Cardiac septum (tissue), 1 donor: ENCODE measurements at places on chromosomes 11 and 22.

DNA sequence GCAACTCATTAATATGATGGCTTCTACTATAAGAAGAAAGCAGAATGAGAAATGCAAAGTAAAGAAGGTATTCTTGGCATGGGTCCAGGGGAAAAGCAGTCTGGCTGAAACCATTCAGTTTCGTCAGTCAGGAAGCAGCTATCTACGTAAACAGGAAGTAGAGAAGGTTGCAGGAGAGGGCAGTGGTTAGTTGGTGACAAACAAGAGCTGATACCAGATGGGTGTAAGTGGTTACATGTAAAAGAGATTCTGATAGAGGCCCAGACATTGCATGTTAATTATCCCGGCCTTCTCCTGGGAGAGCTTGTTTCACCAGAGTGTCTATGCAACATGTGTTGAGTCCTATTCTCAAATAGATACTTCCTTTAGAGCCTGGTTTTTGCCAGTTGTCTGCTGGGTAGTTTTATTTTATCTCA, 58.4 kb upstream of the PSMA1 start:
- DNase-seq, result no peak

GRCh38 chr11:86241956-86242535, 2.5 kb upstream of the EED start:
- no peak for DNase-seq

DNA sequence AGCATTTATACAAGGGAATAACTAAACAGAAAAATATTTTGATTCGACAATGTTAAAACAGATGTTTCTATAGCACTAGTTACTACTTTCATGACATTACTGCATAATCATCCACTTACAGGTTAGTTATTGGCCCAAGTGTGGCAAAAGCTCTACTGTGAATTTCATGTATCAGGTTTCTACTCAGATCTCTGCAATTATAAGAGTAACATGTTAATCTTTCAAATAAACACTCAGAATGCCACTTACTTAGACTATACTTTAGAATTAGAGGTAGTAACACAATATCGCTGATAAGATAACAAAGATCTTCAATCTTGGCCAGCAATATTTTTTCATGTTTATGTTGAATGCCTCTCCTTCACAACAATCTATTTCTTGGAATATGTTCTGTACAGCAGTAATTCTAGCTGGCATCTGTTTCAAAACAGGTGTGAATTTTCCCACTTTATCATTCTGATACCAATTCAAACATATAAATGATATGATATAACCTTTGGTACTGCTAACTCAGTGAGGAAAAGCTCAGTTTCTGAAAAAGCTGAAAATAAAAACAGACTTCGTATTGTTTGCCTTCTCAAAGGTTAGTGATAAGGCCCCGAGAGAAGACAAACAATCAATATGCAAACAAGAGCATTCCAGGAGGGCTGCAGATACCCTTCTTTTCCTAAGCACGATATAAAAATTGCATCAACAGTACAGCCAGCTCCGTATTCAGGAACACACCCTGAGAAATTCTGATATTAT, 11.0 kb upstream of the CCDC34 start:
- DNase-seq, result no peak

DNA sequence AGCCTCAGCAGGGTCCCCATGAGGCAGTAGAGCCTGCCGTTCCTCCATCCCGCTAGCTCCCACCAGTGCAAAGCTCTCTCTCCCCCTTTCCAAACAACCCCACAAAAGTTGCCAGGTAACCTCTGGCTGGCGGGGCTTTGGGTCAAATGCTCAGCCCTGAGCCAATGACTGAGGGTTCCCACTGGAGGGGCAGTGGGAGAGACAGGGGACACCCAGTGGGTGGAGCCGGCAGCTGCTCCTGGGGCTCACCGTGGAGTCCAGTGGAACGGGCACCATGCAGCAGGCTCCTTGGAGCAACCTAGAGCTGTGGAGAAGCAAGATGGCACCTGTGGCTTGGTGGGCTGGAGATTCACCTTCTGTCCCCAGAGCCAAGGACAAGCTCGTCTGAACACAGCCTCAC, 25.0 kb upstream of the PPARA start:
- no peak for DNase-seq

DNA sequence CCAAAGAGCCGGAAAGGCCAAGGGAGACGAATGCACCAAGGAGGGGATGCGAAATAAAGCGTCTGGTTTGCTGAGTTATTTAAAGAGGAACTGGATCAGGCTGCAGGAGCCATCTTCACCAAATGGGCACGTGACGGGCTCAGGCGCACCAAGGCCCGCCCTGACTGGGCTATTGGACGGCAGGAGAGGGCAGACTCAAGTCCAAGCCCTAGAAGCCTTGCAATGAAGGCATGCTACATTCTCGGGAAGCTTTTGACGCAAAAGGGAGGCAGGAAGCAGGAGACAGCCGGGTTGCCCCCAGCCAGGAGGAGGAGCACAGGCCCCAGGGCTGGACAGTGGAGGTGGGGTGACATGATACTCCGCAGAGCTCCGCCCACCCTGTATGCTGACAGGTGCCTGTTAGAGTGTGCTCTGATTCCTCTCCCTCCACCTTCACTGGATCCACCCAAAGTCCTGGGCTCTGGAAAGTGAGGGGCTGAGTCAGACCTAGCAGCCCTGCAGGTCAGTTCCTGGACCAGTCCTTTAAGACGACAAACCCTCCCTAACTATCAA, 41.5 kb upstream of the BID start:
- no peak for DNase-seq

DNA sequence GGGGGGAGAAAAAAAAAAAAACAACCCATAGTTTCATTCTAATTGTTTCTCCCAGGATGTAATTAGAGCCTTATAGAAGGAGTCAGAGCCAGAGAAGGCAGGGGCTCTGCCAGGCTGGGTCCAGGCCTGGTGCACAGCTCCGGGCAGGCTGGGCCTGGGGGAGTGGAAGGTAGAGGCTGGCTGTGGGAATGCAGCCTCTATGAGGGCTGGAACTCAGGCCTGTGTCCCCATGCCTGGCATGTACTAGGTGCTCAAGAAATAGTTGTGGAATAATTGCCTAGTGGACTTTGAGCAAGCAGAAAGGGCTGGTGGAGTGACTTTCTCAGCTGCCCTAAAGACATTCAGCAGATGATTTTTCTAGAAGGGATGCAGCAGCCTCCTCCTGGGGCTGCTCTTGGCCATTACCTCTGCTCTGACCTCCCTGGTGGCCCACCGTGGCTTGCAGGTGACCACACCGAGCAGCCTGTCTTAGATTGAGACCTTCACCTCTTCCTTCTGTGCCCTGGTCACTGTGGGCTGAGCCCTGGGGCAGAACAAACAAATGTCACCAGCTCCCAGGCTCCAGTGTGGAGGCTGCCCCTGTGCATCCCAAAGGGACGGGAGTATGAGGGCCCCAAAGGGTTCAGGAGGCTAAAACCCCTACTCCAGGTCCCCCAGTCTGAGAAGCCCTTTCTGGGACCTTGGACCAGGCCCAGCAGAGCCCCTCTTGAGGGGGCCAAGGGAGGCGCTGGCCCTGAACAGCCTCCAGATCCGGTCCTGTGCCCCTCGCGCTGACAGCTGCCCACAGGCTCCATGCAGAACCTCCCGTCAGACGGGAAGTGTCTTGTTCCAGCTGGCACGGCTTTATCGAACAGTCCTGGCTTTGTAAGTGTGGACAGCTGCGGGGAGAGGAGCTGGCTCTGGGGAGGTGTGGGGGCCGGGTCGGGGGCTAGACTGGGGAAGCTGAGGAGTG, 18.8 kb downstream of the MYEOV start:
- DNase-seq, result peak; percentile 81

DNA sequence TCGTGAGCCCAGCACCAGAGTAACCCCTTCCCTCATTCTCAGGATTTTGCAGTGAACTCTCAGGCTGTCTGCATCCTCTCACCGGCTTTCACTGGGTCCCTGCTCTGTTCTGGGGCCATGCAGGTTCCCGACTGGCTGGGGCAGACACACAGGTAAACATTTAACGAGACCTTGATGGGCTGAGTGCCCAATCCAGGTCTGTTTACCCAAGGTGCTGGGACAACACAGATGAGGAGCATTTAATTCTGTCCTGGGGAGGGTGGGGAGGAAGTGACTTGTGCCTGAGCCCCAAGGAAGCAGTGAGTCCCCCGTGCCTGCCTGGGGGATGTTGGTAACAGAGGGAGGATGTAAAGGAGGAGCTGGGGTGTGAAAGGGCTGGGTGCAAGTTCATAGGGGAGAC, 4.4 kb downstream of the BIK start:
- DNase-seq, result no peak

GRCh38 chr11:65976216-65977176, 15.0 kb downstream of the SART1 start:
- DNase-seq, result no peak

- DNase-seq, result peak; percentile 57
These were observed 2.7 kb upstream of the PPP6R3 start for GRCh38 chr11:68457898-68458249.

GRCh38 chr11:102267609-102268008, 49.7 kb upstream of the BIRC3 start:
- DNase-seq, result no peak

- no peak for DNase-seq
These were observed 15.6 kb upstream of the DENND5A start for GRCh38 chr11:9280655-9281301.

GRCh38 chr11:103624708-103625623, 411.5 kb upstream of the DDI1 start:
- DNase-seq, result no peak

DNA sequence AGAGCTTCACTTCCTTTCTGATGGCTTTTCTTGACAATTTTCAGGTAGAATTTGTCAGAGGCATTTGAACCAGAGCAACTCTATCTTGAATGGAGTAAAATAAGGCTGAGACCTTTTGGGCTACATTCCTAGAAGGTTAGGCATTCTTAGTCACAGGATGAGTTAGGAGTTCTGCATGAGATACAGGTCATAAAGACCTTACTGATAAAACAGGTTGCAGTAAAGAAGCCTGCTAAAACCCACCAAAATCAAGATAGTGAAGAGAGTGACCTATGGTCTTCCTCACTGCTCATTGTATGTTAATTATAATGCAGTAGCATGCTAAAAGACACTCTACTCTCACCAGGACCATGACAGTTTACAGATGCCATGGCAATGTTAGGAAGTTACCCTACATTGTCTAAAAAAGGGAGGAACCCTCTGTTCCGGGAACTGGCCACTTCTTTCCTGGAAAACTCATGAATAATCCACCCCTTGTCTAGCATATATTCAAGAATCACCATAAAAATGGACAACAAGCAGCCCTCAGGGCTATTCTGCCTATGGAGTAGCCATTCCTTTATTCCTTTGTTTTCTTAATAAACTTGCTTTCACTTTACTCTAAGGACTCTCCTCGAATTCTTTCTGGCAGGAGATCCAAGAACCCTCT, 1519.7 kb upstream of the TENM4 start:
- DNase-seq, result no peak

DNA sequence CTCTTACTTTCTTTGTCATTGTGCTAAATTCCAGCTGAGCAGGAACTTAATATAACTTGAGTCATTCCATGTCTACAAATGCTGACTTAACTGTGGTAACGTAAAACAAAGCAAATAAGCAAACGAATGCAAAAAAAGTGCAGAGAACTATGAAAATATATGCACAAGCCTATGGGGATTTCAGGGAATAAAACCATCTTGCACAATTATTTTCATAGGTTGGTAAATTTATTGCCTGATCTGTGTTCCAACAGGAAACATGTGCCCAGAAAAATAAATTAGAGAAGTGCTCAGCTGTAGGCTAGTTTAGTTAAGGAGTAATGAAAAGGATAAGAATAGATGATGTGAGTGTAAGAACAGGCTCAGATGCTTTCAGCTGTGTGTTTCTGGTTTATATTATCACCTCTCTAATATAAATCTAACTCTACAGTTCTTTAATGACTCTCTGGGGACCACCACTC, 1169.3 kb downstream of the LRRC4C start:
- no peak for DNase-seq

GRCh38 chr11:93189462-93189861, 8.3 kb downstream of the SLC36A4 start:
- no peak for DNase-seq

DNA sequence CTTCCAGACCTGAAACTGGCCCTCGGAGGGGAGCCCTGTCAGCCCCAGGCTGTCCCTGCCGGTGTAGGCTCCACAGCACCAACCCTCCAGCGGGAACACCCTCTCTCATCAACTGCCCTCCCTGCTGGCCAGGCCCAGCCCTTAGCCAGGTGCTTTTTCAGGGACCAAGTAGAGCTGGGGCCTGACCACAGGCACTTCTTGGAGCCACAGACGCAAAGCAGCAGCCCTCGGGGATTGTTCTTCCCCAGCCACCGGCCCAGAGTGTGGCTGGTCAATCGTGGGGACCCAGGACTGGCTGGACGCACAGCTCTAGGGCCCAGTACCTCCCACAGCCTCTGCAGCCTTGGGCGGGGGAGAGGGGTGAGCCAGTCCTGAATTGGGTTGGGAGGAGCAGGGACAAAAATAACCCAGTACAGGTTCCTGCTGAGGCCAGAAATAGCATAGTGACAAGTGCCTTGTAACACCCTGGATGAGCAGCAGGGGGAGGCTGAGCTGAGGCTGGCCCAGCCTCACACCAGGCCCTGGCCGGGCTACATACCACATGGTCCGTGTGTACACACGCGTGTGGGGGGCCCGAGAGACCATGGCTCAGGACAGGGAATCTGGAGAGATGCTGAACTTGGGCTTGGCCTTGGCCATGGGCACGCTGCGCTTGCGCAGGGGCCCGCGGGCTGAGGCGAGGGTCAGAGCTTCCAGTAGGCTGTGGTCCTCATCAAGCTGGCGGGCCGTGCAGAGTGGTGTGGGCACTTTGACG, 2.0 kb downstream of the KCNJ11 start:
- DNase-seq, result peak; percentile 83

DNA sequence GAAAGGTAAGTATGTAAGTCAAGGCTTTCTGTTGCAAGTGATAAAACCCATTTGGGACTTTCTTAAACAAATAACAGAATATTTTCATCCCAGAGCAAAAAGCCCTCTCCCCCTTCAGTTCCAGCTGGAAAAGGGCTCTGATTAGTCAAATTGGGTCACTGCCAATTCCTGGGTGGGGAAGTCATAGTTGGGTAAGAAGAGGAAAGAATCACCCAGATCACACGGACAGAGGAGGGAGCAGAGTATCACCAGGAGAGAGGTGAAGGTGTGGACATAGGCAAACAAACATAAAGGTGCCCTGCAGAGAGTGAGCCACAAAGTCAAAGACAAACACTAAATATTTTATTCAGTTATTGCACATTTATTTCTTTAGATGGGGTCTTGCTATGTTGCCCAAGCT, 36.3 kb upstream of the SORL1 start:
- DNase-seq, result no peak

- DNase-seq, result no peak
These were observed 45.6 kb downstream of the CEP57 start for GRCh38 chr11:95835768-95836488.

DNA sequence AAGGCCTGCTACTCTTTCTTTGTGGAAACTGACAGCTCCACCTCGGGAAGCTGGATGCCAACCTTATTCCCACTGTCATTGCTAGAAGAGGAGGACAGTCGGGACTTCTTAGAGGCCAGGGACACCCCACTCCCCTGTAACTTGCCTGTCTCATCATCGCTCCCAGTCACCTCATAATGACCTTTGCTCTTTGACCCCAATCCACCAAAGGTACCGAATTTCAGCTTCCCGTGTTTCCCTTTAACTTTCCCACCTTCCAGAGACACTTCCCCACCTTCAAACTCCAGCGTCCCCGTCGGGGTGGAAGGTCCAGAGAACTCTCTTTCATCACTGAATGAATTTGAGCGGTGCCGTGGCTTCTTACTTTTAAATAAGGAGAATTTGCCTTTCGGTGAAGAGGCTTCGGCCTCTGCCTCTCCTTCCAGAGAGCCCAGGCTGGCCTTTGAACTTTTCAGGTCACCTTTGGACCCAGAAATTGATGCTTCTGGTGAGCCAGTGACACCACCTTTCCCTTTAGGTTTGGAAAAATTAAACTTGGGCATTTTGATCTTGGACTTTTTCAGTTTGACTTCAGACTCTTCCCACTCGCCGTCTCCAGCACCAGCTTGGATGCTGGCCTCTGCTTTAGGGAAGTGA, 29.8 kb downstream of the AHNAK start:
- no peak for DNase-seq

GRCh38 chr11:78319453-78319955, 98.1 kb downstream of the GAB2 start:
- no peak for DNase-seq
